M059J (cell line): ENCODE measurements at places on chromosomes 2 and 18.

GRCh38 chr2:14536976-14537375 lies 95.5 kb upstream of the LRATD1 start:
- DNase-seq = no peak

GRCh38 chr2:240425697-240426096 lies 9.8 kb upstream of the GPC1 start:
- DNase-seq = no peak

GRCh38 chr18:78986018-78986481 lies 6.4 kb downstream of the SALL3 start:
- peak; percentile 21 for DNase-seq

DNA sequence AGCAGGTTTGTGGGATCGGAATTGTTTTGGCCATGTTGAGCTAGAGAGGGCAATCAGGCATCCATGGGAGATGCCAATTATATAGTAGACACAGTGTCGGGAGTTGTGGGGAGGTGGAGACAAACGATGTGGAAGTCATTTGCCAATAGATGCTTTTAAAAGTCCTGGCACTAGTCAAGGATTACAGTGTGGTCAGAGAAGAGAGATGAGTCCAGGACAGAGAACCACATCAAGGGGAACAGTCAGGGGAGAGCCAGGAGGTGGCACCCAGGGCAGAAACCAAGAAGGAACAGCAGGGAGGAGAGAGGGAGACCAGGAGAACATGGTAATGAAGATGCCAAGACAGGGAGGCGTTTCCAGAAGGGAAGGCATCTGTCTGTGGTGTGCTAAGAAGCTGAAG lies 81.2 kb downstream of the ARL4C start:
- DNase-seq = no peak

GRCh38 chr2:126359494-126359893 lies 296.5 kb upstream of the GYPC start:
- DNase-seq = peak; percentile 6
